Non-pigmented ciliary epithelial cell (primary cell): ENCODE measurements at places on chromosomes 16 and 17.

DNA sequence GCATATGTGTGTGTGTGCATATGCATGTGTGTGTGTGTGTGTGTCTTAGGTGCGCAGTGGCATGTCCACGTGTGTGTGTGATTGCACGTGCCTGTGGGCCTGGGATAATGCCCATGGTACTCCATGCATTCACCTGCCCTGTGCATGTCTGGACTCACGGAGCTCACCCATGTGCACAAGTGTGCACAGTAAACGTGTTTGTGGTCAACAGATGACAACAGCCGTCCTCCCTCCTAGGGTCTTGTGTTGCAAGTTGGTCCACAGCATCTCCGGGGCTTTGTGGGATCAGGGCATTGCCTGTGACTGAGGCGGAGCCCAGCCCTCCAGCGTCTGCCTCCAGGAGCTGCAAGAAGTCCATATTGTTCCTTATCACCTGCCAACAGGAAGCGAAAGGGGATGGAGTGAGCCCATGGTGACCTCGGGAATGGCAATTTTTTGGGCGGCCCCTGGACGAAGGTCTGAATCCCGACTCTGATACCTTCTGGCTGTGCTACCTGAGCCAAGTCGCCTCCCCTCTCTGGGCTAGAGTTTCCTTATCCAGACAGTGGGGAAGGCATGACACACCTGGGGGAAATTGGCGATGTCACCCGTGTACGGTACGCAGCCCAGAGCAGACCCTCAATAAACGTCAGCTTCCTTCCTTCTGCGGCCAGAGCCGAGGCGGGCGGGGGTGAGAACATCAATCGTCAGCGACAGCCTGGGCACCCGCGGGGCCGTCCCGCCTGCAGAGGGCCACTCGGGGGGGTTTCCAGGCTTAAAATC is 47.6 kb downstream of the IL21R start:
- no peak for DNase-seq

DNA sequence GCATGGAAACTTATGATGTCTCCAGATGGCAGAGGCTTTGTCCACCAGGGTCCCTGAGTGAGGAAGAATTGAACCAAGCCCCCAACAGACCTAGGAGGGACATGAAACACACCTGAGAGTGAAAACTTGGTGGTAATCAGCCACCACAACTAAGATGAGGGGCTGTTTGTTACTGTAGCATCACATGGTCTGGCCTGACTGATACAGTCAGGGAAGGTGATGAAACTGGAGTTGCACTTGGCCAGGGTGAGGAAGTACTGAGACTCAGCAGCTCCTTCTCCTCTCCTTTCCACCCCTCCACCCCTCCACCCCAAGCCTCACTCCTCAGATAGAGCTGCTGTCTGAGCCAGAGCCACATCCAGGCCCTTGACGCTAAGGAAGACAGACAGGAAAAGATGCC is 37.2 kb downstream of the C16orf82 start:
- DNase-seq, result no peak

GRCh38 chr17:17446666-17447155 is 30.1 kb upstream of the MED9 start:
- DNase-seq, result no peak

- no peak for DNase-seq
Measured at GRCh38 chr17:9219631-9220397, 198.5 kb downstream of the NTN1 start.

DNA sequence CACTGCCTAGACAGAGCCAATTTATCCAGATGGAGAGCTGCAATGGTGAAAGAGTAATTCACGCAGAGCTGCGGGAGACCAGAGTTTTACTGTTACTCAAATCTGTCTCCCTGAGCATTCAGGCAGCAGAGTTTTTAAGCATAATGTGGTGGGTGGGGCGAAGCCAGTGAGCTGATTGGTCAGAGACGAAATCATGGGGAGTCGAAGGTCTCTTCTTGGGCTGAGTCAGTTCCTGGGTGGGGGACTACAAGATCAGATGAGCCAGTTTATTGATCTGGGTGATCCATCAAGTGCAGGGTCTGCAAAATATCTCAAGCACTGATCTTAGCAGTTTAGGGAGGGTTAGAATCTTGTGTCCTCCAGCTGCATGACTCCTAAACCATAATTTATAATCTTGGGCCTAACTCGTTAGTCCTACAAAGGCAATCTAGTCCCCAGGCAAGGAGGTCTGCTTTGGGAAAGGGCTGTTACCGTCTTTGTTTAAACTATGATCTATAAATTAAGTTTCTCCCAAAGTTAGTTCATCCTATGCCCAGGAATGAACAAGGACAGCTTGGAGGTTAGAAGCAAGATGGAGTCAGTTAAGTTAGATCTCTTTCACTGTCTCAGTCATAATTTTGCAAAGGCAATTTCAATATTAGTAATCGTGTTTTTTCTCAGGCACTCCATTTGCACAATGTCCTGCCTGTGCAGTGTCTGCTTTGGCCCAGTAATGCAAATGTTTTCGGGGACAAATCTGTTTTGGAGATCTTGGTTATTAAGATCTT is 27.0 kb downstream of the PIGL start:
- no peak for DNase-seq

DNA sequence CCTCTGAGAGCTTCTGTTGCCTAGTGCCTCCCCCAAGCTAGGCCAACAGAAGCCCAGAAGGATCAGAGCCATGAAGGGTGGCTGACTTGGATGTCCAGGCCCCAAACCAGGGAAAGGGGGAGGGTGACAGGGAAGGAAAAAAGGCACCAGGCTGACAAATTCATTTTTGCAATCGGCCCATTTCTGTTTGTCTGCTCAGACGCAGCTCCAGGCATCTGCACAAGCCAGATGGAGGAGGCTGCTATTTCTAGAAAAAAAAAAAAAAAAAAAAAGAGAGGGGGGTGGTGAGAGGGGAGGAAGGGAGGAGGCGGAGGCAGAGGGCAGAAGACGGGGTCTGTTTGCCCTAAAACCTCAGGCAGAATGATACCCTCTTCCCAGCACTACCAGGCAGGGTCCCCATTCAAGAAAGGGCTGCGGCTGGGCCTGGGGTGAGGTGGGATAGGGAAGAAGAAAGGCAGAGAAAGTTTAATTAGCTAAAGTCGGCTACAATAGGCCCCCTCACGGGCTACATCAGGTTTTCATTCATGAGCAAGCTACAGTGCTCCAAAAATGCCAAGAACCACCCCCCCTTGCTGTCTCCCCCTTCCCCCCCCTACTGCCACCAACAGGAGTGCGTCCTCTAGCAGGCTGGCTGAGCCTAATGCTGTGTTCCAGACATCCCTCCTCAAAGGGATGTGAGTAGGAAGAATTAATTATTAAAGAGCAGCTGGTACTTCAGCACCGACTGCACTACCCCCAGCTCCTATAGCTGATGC is 2.4 kb downstream of the HDAC5 start:
- no peak for DNase-seq

DNA sequence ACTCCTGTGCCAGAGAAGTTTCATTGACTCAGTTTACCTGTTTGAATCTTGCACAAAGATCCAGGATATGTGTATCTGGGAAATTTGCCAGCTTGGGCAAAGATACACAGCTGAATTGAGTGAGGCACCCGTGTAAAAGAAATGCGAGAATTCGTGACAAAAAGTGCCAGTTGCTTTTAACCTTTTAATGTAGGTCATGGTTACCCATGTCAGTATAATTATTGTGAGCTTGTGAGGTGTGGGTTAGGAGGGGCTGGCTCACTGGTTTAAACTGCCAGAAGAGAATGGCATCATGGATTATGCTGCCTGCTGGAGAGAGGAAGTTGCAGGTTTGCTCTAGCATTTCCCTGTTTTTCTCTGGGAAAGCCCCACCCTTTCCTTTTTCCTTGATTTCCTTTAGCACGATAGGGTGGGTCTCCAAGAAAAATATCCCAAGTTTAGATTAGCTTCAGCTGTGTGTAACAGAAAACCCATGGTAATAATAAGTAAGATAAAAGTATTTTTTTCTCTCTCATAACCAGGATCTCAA is 24.8 kb upstream of the NDRG4 start:
- DNase-seq, result no peak
